Activated T-helper 2 cell treated with anti-CD3 and anti-CD28 coated beads, Interferon-gamma antibody, Interleukin-2, Interleukin-4, amounts not matched to agents 10 μg/mL and 5 μg/mL and 100 μg/mL, durations not matched to agents 14 hours and 24 hours and 36 hours (primary cell): ENCODE measurements at places on chromosomes 12 and 14.

DNA sequence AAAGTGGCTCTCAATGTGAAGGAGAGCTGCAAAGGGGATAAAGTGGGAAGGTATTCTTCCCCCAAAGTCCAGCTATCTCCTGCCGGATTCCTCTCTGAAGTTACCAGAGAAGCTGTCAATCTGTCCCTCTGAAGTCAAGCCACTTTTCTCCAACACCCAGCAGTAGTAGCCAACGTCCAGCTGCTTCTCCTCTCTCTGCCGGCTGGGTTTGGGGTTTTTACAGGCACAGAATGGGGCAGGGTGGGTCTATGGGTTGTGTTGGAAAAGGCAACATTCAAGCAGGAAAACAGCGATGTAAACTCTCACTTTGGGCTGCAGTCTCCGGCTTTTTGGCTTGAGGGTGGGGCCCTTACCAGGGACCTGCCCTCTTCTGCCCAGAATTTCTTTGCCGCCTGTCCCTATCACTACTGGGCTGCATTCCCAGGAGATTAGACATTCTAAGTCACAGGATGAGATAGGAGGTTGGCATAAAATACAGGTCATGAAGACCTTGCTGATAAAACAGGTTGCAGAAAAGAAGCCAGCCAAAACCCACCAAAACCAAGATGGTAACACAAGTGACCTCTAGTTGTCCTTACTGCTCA, 16.3 kb downstream of the CAPZA3 start:
- no peaks in the 10 kb centered on the region for H3K36me3 ChIP-seq
- no peak overlapping the region for H3K4me3 ChIP-seq
- H3K4me1 ChIP-seq, result no peaks in the 10 kb centered on the region
- no peak overlapping the region for H3K27ac ChIP-seq
- no peaks in the 10 kb centered on the region for H3K27me3 ChIP-seq

- H3K36me3 ChIP-seq, result no peaks in the 10 kb centered on the region
- DNase-seq, result no peak
- H3K27ac ChIP-seq, result no peak overlapping the region
- no peak overlapping the region for H3K4me3 ChIP-seq
- H3K27me3 ChIP-seq, result no peaks in the 10 kb centered on the region
Measured at GRCh38 chr12:23931176-23931575, 18.3 kb downstream of the SOX5 start.

DNA sequence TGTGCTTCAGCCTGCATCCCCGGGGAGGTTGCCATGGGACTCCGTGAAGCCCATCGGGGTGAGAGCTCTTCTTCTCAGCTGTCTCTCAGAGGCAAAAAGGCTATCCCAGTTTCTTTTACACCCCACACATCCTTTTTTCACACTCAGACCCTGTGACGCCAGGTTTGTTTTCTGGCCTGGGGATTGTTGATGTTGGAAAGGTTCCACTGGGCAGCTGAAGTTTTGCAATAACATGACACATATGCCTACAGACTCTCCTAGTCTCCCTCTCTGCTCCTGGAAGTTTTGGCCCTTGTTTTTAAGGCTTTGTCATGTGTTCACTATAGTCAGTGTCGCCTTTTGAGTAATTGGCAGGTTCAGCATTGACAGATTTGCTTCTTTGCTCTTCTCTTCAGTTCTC, 118.6 kb downstream of the SMOC1 start:
- H3K27me3 ChIP-seq, result peaks cover 9% of the 10 kb centered on the region
- no peaks in the 10 kb centered on the region for H3K4me1 ChIP-seq
- H3K36me3 ChIP-seq, result no peaks in the 10 kb centered on the region
- no peak for DNase-seq

DNA sequence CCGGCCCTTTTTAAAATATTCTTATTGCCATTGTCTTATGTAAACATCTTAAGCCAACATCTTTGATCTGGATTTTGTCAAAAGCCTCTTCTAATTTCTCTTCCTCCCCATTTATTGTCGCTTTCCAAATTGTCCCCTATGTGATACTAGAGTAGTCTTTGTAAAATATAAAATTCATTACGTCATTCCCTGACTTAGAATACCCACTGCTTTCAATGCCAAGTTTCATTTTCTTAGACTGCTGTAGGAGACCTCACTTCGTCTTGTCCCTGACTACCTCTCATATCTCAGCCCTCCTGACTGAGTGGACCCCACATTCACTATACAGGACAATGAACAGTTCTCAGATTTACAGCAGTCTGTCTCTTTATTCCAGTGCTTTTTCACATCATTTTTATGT, 633.9 kb upstream of the LMO3 start:
- DNase-seq, result no peak
- no peak overlapping the region for H3K4me3 ChIP-seq
- H3K27ac ChIP-seq, result no peak overlapping the region
- H3K36me3 ChIP-seq, result no peaks in the 10 kb centered on the region
- no peaks in the 10 kb centered on the region for H3K27me3 ChIP-seq

GRCh38 chr12:43162138-43162537, 389.9 kb downstream of the ADAMTS20 start:
- no peak overlapping the region for H3K27ac ChIP-seq
- no peak overlapping the region for H3K4me3 ChIP-seq
- no peaks in the 10 kb centered on the region for H3K36me3 ChIP-seq
- H3K27me3 ChIP-seq, result no peaks in the 10 kb centered on the region
- no peaks in the 10 kb centered on the region for H3K4me1 ChIP-seq

DNA sequence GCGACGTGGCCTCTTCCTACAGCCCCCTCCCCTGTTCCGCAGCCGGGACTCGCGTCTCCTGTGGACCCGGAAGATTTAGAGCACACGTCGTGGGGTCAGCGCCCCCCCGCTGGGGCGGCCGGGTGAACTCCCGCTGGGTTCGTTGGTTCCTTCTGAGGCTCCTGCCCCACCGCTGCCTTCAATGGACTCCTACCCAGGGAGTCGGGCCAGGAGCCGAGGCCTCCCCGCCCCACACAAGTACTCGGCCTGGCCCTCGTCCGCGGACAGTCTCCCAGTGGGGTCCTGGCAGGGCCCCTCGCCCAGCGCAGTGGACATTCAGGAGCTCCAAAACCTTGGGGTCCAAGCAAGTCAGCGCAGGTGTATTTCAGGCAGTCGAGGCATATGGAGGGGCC, 1.2 kb downstream of the MMP17 start:
- H3K27me3 ChIP-seq, result peaks cover 45% of the 10 kb centered on the region
- no peaks in the 10 kb centered on the region for H3K36me3 ChIP-seq
- H3K27ac ChIP-seq, result no peak overlapping the region
- H3K4me1 ChIP-seq, result peaks cover 4% of the 10 kb centered on the region
- no peak for DNase-seq

DNA sequence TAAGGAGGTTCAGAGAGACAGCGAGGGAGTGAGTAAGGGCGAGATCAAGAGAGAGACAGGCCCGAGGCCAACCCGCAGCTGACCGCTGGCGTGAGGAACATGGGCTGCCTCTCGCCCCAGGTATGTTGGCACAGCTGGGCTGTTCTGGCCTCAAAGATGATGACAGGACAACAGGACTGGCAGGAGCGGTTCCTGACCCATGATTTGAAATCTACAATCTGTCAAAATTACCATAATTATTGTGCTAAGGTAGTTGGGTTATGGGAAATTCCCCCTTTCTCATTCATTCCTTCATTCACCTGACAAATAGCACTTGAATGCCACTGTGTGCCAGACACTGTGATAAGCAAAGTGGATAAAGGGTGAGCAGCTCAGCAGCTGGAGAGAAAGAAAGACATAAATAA, 5.1 kb upstream of the ENDOU start:
- H3K27me3 ChIP-seq, result no peaks in the 10 kb centered on the region
- no peaks in the 10 kb centered on the region for H3K4me1 ChIP-seq
- no peaks in the 10 kb centered on the region for H3K36me3 ChIP-seq

DNA sequence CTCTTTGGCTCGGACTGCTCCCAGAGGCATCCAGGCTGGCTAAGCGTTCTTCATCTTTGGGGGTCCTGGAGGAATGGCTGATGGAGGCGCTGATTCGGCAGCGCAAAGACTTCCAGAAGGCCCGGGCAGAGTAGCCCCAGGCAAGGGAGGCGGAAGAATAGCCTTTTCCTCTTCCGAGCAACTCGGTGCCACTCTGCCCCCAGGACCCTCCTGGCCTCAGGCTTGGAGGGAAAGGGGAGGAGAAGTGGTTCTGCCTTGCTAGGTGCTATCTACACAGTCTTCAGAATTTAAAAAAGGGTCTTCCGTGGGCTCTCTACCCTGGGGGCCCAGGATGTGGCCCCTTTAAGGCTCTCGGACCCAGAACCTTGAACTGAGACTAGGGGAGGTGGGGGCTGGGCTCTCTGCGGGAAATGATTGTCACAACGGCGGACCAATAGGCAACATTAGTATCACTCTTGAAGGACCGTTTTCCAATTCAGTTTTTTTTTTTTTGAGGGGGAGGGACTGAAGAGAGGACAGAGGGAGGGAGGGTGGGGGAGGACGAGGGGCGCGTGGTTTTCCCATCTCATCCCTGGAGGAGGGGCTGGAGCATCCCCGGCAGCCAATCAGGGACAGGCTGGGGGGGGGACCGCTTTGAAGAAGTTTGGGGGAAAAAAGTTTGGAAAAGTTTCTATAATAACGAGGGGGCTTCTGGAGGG, at the start of gene NFATC4:
Gene NFATC4, plus strand, starts transcription at position 671 of the 698 bp plus-strand sequence. CDS start 157 bp downstream, outside the sequence.
- no peak within 1 kb of the TSS for H3K4me3 ChIP-seq
- H3K27ac ChIP-seq, result no peak within 1 kb of the TSS
- H3K27me3 ChIP-seq, result peaks cover 47% of the 10 kb centered on the region
- DNase-seq, result no peak
- no peaks in the 10 kb centered on the region for H3K36me3 ChIP-seq
- peaks cover 11% of the 10 kb centered on the region for H3K4me1 ChIP-seq

DNA sequence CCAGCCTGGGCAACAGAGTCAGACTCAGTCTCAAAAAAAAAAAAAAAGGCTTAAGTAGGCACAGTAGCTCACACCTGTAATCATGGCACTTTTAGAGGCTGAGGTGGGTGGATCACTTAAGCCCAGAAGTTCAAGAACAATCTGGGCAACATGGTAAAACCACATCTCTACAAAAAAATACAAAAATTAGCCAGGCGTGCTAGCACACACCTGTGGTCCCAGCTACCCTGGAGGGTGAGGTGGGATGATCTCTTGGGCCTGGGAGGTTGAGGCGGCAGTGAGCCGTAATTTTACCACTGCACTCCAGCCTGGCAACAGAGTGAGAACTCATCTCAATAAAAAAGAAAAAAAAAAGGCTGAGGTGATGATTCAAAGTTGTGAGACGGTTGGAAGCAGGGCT, 9.1 kb upstream of the RESF1 start:
- no peaks in the 10 kb centered on the region for H3K27me3 ChIP-seq
- no peak overlapping the region for H3K4me3 ChIP-seq
- H3K27ac ChIP-seq, result no peak overlapping the region
- peaks cover 11% of the 10 kb centered on the region for H3K4me1 ChIP-seq
- peaks cover 38% of the 10 kb centered on the region for H3K36me3 ChIP-seq

DNA sequence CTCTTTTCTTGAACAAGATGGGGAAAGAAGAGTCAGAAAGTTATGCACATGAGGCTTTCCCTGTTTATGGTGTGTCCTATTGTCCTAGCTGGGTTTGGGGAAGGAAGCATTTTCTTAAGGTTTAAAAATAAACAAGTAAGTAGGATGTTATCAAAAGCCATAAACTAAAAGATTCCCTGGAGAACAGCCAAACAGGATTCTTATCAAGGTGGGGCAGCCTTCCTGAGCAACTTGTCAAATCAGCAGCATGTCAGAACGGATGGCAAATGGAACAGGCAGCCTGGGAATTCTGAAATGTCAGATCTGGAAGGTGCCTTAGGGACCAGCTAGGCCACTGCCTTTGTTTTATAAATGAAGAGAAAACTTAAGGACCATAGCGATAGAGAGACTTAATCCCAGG, 152.2 kb upstream of the RGS6 start:
- DNase-seq, result no peak
- H3K4me1 ChIP-seq, result peaks cover 17% of the 10 kb centered on the region
- H3K4me3 ChIP-seq, result no peak overlapping the region
- H3K27me3 ChIP-seq, result peaks cover 12% of the 10 kb centered on the region
- no peak overlapping the region for H3K27ac ChIP-seq
- H3K36me3 ChIP-seq, result peaks cover 5% of the 10 kb centered on the region

GRCh38 chr14:76550534-76550933, 174.6 kb downstream of the ESRRB start:
- no peak overlapping the region for H3K27ac ChIP-seq
- DNase-seq, result no peak
- H3K36me3 ChIP-seq, result no peaks in the 10 kb centered on the region
- H3K4me3 ChIP-seq, result no peak overlapping the region
- H3K4me1 ChIP-seq, result no peaks in the 10 kb centered on the region
- no peaks in the 10 kb centered on the region for H3K27me3 ChIP-seq

GRCh38 chr12:83739607-83740006, 1052.9 kb downstream of the TMTC2 start:
- H3K27me3 ChIP-seq, result no peaks in the 10 kb centered on the region
- H3K36me3 ChIP-seq, result no peaks in the 10 kb centered on the region
- no peak overlapping the region for H3K4me3 ChIP-seq
- DNase-seq, result no peak
- no peaks in the 10 kb centered on the region for H3K4me1 ChIP-seq

DNA sequence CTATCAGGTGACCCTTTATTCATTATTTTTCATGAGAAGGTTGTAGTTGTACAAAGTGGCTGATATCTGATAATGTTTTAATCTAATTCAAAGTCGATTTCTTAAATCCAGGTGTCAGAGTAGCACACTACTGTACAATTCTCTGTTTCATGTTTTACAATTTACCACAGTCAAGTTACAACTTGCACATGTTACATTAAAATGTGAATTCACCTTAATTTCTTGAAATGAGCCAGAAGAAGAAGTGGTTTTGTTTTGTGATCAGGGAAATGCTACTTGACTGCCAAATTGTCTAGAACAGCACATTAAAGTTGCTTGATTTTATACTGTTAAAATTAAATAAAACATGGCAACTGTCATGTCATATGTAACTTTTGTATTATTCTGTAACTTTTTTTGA, 23.2 kb downstream of the LRRK2 start:
- no peak overlapping the region for H3K4me3 ChIP-seq
- no peaks in the 10 kb centered on the region for H3K27me3 ChIP-seq
- no peak overlapping the region for H3K27ac ChIP-seq
- DNase-seq, result no peak
- H3K36me3 ChIP-seq, result no peaks in the 10 kb centered on the region

DNA sequence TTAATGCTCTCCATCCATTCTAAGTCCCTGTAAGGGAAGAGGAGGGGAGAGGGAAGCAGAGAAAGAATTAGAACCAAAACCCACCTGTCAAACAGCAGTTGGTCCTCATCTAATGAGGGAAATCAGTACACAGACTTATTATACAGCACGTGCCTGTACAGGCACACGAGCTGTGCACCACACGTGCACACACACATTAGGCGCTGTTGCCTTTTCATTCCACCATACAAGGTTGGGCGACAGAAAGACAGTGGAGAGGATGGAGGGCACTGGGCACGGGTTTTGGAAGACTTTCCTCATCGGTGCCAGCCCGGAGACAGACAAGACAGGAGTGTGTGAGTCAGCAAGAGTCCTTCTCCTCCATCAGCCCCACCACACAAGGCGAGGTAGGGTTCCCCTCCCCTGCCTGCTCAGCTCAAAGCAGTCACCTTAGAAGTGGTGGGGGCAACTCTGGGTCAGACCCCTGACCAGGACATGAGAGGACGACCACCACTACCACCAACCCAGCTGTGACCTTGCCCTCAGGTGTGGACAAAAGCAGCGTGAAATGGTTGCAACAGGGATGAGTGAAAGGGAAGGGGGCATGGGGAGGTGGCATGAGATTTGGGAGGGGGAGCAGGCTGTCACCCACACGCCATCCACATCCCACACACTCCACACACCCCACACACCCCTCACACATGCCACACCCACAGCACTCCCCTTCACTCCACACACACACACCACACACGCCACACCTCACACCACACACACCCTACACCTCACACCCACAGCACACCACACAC, 80.7 kb downstream of the ACTN1 start:
- no peak overlapping the region for H3K27ac ChIP-seq
- H3K27me3 ChIP-seq, result no peaks in the 10 kb centered on the region
- peaks cover 26% of the 10 kb centered on the region for H3K4me1 ChIP-seq
- peaks cover 49% of the 10 kb centered on the region for H3K36me3 ChIP-seq
- DNase-seq, result no peak

- H3K27ac ChIP-seq, result no peak overlapping the region
- DNase-seq, result no peak
- H3K36me3 ChIP-seq, result no peaks in the 10 kb centered on the region
- H3K4me3 ChIP-seq, result no peak overlapping the region
- H3K27me3 ChIP-seq, result no peaks in the 10 kb centered on the region
Measured at GRCh38 chr14:63563370-63564026, 20.3 kb upstream of the PPP2R5E start.
